ENCODE measurements at places on chromosomes 16 and 17.
A peak's percentile ranks its signal among the peaks of the same experiment; 100 is the strongest.

- DNase-seq = no peak
Observed at GRCh38 chr17:50203604-50204345, 2.3 kb upstream of the COL1A1 start.

GRCh38 chr17:37884516-37884915 is 39.7 kb upstream of the TBC1D3K start:
- DNase-seq = no peak

DNA sequence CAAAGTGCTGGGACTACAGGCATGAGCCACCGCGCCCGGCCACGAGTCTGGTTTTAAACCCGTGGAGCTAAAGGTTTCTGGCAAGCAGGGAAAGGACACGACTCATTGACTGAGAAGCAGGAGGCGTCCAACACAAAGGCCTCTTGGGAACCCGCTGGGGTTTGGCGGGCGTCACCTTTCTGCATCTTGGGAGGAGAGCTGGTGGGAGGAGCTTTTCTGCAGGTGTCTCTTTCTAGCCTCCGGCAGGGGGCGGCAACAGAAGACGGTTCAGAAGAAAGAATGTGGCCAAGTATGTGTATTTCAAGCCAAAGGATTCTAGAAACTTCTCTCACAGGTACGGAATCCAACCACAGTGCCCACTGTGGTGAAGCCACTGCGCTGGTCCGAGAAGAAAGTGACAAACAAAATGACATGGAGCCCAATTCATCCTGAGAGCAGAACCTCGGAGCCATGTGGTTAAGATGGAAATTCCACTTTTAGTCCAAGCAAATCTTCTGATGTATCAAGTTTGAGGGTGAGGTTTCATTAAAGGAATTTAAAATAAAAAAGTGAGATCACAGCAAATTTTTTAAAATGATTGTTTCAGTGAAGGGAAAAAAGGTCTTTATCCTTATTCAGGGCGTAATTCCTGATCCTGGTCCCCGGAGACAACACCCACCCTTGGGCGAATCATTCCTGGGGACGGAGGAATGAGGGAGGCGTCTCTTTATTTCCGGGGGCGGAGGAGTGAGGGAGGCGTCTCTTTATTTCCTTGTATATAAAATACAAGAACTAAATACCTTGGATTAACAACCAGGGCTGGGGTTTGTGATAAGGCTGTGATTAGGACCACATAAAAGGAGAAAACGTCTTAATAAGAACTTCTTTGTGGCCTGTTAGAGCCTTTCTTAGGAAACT is 97.6 kb downstream of the MRM3 start:
- peak; percentile 54 for DNase-seq

- DNase-seq = no peak
Observed at GRCh38 chr17:41814195-41814594, 1.4 kb downstream of the FKBP10 start.

- no peak for DNase-seq
Observed at GRCh38 chr16:30381291-30382041, 895 bp downstream of the SEPTIN1 start.

- DNase-seq = no peak
Observed at GRCh38 chr17:73347351-73347750, 35.5 kb upstream of the CDC42EP4 start.

DNA sequence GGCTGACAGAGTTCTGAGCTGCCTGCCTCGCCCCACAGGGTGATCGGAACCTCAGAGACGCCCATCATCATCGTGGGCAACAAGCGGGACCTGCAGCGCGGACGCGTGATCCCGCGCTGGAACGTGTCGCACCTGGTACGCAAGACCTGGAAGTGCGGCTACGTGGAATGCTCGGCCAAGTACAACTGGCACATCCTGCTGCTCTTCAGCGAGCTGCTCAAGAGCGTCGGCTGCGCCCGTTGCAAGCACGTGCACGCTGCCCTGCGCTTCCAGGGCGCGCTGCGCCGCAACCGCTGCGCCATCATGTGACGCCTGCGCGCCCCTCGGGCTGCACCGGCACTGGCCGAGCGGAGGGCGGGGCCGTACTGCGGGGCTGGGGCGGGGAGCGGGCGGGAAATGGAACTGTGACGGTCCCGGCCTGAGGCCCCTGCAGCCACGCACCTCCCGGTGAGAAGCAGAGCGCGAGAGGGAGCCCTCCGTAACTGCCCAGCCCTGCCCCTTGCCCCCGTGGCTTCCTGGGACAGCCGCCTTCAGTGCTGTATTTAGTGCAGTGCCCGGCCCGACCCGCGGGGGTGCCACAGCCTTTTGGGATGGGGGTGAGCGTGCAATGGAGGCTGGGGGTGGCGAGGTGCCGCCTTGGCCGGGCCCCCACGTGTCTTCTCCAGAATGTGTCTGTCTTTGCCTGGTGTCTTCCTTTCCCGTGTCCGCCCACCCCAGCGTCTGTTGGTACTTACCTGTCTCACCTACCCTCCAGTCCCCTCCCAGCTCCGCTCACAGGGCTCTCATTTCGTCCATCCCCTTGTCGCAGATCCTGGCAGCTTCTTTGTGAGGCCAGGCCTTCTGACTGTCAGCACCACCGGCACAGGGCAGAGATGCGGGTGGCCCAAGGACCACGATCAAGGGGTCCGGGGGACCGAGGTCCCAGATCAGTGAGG is 9.8 kb downstream of the RASL10B start:
- DNase-seq = no peak

DNA sequence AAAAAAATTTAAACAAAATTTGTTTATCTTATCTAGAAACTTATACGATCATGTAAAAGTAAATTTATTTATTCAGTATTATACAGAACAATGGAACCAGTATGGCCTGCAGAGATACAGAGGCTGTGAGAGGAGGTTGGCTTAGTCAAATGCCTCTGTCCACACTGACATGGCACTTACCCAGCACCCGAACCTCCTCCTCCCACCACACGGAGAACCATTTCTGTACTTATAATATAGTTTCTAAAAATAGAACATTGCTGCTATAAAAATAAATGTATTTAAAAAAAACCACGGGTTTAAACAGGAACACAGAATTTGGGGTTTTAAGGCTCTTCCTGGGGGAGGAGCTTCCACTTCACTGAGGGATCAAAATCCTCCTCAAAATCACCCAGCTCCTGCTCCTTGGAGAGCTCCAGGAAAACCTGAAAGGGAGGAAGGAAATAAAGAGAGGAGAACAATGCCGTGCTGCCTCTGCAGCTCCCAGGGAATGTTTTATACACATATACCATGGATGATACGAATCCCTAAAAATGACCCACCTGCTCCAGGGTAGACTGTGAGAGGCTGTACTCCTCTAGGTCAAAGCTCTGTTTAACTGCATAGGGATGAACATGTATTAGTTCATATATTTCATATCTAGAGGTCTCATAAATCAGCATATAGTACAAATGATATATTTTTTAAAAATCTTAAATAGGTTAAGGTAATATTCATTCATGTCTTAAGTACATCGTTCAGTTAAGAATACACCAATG is 87.3 kb downstream of the ABCA8 start:
- no peak for DNase-seq

DNA sequence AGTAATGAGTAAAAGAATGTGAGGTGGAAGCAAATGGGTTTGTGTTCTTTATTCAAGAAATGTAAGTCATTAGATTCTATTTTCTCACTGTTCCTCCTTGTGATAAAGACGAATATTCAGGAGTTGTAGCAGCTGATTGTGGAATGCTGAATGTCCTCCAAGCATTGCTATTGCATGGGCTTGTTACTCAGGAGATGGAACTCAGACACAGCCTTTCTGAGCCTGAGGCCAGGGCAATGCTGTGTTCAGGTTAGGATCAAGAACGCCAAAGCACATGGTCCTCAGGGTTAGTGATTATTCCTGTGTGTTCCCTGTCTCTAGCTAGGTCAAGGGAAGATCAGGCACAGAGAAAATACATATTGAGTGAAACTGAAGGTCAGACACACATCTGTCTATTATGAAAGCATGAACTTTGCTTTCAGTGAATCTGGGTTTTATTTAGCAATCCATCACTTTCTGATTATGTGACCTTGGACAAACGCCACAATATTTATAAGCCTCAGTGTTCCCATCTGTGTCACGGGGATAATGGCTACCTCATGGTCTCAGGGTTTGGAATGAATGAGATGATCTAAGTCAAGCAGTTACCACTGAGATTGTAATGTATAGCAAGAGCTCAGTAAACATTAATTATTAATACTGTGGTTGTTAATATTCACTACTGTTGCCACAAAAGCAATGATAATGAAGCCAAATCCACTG is 426.8 kb upstream of the DYNLRB2 start:
- no peak for DNase-seq

DNA sequence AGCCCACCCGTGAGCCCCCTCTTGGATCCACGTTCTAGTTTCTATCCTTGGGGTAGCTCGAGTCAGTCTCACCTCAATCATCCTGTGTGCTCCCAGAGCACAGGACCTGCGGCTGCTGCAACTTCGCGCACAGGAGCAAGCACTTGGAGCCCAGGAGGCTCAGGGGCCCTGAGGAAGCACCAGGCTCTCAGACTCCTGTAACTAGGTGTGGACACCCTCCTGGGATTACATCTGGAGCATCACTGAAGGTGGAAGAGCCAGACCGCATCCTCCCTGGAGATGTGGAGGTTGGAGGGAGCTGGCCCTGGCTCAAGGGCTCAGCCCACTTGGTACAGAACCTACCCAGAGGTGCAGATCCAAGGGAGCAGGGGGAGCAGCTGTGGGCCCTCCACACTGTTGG is 2.7 kb downstream of the HBQ1 start:
- DNase-seq = no peak

DNA sequence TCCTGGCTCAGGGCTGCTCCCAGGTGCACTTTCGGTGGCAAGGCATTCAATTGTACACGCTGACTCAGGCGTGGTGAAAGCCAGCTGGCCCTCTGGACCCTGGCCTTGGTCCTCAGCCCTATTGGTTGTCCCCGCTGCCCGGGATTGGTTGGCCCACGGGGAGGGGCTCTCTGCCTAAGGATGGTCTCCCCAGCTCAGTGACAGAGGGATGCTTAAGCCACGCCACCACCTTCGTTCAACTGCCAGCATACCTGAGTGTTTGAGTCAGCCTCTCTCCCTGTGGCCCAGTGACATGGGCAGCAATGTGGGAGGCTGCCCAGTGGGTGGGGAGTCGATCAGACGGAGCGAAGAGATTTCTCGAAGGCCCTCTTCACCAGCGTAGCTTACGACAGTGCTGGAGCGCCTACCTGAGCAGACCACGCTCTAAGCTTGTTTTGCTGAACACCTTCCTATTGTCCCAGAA is 30.3 kb downstream of the IRF8 start:
- no peak for DNase-seq

GRCh38 chr16:84105301-84105815 is 11.4 kb downstream of the MBTPS1 start:
- no peak for DNase-seq

DNA sequence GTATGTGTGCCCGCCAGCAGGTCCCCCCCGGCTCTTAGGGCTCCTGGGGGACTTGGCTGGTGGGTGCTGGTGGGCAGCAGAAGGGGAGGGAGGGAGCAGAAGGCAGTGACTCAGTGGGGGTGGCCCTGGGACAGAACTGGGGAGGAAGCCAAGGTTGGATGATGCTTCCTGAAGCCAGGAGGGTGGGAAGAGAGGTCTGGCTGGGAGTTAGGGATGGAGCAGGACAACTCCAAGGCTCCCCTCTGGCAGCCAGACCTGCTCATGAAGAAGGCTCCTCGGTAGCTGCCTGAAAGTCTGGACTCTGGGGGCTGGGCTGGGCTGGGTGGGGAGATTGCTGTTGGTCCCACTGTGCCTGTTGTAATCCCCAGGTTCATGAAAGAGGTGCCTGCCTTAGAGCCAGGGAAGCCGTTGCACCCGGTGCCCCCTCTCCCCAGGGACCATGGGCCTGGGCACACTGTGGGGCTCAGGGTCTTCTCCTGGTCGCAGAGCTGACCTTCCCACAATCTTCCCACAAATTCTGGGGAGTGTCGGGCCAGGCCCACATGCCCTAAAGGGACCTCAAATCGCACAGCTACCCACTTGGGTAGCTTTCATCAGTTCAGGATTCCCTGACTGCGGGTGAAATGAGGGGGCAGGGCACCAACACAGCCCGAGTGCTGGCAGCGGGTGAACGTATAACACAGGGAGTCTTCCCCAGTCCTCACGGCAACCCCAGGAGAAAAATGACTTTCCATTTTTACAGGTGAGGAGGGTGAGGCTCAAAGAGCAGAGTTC is 1.1 kb upstream of the PLEKHG4 start:
- DNase-seq = no peak

GRCh38 chr16:64853551-64853950 is 268.3 kb downstream of the CDH11 start:
- no peak for DNase-seq

GRCh38 chr17:30997842-30998241 is 27.0 kb downstream of the RNF135 start:
- DNase-seq = no peak

GRCh38 chr17:35788477-35789368 is 6.7 kb downstream of the MMP28 start:
- no peak for DNase-seq

GRCh38 chr16:81790277-81790676 is 11.2 kb downstream of the PLCG2 start:
- DNase-seq = no peak

DNA sequence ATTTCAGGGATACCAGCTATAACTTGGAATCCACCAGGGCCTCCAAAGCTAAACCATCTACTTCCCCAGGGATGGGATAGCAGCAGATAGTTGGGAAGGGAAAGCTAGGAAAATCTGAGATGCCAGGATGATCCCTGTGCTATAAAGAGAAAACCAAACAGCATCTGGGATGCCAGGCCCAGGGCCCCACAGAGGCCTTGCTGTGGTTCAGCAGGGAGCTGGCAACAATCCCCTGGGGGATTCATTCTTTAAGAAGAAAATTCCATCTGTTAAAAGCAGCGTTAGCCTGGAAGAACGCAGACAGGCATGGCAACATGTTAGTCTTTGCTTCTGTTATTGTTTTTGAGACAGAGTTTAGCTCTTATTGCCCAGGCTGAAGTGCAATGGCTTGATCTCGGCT is 16.6 kb downstream of the MYO18A start:
- DNase-seq = no peak

DNA sequence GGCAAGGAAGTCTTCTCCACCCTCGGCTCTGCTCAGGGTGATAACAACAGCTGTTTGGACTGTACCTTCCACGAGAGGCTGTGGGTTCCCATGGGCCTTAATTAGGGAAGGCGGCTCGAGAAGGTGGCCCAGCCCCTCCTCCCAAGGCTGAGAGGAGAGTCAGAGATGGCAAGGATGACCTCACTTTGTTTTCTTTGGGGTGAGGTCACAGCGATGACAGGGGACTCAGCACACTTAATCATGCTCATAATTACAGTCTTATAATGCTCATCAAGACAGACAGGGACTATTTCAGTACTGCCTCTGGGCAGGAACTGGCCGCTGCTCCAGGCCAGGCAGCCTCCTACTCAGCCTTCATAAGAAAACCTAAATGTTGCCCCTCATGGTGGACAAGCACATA is 19.7 kb downstream of the WFDC1 start:
- no peak for DNase-seq

GRCh38 chr17:49383060-49383459 is 21.0 kb upstream of the ZNF652 start:
- DNase-seq = no peak

GRCh38 chr17:58304750-58305486 is 23.7 kb downstream of the TSPOAP1 start:
- no peak for DNase-seq
